Caki2 (cell line): ENCODE measurements at places on chromosomes 4 and X. TPM values are rescaled to one million over a fixed set of nuclear protein-coding genes. Genes with fewer than 3 reads are reported as not detected.

GRCh38 chr4:23234716-23235115 is 542.0 kb downstream of the GBA3 start:
- peak; percentile 17 for DNase-seq

DNA sequence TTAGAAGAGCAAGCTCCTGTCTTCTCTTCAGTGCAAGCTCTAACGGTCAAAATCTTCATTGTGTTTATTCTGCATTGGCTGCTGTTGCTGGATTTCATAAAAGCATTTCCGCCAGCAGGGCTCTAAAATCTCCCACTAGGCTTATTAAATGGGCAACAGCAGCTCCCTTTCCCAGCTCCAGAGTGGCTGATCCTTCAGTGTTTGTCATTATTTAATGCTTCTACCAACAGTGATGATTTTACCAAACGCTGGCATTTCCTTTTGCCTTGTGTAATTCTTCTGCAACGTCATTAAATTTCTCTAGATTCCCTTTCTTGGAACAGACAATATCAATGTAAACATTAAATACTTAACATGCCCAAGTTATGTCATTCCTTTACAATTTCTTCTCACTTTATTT is 20.1 kb downstream of the SLC7A11 start:
- peak; percentile 44 for DNase-seq

DNA sequence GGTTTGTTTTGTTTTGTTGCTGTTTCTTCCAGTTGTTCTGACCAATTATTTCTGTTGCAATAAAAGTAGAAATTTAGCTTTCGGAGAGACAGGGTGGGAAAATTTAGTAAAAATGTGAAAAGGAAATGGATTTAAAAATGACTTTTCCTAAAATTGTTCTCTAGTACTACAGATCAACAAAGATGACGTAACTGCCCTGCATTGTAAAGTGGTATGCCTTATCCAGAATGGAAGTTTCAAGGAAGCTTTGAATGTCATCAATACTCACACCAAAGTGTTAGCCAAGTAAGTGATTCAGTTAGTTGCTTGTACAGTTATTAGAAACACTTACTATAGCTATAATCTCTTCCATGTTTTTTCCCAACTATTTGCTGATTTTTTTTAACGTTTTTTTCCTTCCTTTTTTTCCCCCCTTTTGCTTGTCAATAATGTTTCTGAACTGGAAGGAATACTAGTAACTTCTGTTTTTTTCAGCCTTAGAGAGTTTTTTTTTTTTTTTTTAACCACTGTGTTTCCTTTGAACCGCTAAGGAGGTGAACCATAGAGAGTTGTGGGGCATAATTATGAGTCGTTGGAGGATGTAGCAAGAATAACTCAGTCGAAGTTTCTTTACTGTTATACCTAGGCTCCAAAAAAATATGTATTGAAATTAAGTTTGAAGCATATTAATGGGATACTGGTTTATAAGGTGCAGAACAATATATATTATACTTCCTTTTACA is 2.2 kb downstream of the SRP72 start:
- DNase-seq = no peak

- DNase-seq = no peak
Measured at GRCh38 chr4:79073471-79073870, 134.2 kb upstream of the PAQR3 start.

DNA sequence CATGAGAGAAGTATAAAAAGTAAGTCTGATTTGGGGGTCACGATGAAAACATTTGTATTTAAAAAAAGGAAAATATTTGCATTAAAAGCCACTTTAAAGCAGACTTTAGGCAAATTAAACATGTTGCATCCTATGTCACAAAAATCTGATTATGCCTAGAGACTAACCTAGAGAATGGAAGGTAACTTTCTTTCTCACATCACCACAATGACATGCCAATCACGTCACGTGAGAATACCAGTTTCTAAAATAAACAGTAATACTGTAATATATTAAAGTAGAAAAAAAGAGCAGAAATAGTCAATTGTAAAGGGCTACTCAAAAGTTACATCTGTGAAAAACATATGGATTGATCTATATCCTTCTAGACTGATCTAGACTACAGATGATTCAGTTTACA is 3.3 kb downstream of the CHIC2 start:
- no peak for DNase-seq

DNA sequence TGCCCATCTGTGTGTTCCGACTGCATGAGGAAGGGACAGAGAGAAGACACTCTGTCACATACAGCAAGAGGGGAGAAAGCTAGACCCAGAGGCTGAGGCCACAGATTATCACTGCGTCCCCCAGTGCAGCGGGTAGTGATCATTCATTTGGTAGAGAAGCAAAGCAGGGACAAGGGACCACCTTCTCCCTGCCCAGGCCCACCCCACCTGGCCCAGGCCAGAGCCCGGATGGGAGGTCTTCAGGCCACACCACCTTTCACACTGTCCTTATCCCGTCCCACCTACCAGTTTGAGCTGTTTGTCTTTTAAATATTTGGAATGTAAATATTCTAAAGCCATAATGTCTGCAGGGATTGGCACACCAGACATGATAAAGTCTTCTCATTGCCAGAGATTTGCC is 10.6 kb downstream of the TNIP2 start:
- no peak for DNase-seq

GRCh38 chrX:12379671-12380070 is 241.4 kb downstream of the FRMPD4 start:
- DNase-seq = no peak

DNA sequence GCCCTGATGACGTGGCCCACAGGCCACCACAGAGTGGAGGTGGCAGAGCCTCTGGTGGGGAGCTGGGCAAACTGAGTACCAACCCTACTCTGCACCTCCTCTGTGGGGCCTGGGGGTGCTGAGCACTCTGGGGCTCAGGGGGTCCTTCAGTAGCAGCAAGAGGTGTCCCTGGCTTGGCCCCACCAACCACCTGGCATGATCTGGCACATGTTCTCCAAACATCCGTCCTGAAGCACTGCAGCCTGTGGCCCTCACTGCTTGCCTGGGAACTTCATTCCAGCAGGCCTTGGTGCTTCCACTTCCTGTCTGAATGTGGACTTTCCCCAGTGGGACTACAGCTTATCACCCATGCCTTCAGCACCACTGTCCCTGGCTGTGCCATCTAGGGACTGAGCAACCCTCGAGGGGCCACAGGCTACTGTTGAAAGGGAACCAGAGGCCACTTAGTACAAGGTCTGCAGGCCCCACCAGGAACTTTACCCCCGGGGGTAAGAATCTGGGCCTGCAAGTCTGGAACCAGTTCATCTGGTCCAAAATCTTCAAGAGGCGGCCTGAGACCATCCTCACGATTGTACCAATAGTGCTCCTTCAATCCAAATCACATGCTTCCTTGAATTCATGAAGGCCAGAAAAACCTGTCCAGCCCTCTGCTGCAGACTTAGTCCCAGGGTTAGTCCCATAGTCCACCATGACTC is 13.2 kb downstream of the TNIP2 start:
- DNase-seq = no peak

DNA sequence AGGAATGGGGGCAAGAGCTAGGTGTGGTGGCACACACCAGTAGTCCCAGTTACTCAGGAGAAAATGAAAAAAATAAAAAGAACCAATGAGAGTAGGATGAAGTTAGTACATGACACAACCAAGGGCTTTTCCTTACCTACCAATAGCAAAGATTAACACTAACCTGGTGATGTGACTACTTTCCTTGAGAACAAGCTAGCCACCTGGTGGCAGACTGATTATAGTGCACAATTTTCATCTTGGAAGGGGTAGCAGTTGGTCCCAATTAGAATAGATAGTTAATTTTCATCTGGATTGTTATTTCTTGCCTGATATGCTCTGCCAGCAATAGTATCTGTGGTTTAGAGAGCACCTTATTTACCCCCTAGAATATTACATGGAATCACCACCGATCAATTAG is 1216.8 kb upstream of the PABPC4L start:
- peak; percentile 4 for DNase-seq

DNA sequence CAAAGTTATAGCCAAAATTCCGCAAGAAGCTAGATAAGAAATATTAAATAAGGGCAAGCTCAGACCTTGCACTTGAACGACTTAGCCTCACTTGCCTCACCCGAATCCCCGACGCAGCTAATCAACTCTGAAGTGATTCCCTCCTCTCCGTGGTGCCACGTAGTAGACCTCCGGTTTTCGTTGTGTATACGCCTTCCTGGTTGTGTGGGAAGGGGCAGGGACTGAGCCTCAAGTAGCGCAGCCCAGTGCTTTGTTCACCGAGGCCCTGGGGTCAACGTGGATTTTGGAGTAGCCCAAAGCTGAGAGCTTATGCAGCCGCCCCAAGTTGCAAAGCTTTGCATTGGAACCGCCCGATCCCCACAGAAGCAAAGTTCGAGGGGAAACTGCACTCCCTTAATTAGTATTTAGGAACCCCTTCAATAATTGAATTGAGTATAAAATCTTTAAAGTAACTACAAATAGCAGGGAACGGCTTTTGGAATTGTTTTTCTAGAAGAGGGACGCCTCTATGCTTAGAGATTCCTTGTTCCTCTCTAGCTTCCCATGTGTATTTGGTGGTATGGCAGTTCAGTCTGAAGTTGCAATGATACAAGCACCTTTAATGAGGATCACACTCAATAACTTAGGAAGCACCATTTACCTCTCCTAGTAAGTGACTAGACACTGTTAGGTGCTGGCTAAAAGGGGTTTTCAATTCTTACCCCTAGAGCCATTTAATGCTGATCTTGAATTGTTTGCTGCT is 55.7 kb downstream of the LINC00632 start:
- DNase-seq = peak; percentile 50

DNA sequence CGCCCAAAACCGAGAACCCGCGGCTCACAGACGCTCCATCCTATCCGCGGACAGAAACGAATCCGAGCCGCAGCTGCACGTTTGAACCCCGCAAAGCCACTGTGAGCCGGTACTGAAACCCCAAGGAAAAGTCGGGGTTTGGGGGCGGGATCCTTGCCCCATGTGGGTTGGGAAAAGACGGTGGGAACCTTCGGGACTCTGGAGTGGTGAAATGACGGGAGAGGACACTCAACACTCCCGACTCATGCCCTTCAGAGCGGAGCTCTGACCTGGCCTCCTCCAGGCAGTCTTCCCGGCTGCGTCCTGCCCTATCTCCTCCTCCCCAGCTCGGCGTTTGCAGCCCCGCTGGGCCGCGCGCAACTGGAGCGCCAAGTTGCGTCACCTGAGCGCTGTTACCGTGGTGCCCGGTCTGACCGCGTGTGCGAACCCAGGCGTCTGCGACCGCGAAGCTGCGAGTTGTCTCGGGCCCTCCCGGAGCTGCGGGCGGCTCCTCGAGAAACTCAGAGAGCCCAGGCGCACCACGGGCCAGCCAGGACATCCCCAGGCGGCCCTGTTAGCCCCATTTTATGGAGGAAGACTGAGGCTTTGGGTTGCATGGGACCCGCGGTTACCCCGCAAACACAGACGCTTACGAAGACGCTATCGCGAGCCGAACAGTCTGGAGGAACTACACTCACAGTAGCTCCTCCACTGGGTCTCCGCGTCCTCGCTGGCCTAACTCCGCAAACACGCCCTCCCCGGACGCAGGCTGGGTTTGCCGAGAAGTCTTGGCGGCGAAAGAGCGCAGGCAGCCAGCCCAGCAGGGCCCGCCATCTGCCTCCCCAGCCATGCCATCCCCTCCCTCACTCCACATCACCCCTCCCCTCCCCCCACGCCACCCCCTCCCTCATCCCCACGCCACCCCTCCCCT is 20.3 kb upstream of the HMX1 start:
- DNase-seq = no peak

GRCh38 chrX:68821616-68822015 is 7.2 kb upstream of the EFNB1 start:
- DNase-seq = no peak

GRCh38 chrX:26208012-26208411 is 8.0 kb upstream of the MAGEB5 start:
- DNase-seq = no peak

GRCh38 chr4:81814987-81815541 is 343.4 kb upstream of the RASGEF1B start:
- DNase-seq = no peak

GRCh38 chr4:91434631-91435030 is 869.1 kb upstream of the GRID2 start:
- DNase-seq = no peak

- DNase-seq = no peak
Measured at GRCh38 chr4:144507311-144508101, 138.4 kb upstream of the HHIP start.

GRCh38 chr4:125461676-125462363 is 147.1 kb downstream of the FAT4 start:
- DNase-seq = no peak

DNA sequence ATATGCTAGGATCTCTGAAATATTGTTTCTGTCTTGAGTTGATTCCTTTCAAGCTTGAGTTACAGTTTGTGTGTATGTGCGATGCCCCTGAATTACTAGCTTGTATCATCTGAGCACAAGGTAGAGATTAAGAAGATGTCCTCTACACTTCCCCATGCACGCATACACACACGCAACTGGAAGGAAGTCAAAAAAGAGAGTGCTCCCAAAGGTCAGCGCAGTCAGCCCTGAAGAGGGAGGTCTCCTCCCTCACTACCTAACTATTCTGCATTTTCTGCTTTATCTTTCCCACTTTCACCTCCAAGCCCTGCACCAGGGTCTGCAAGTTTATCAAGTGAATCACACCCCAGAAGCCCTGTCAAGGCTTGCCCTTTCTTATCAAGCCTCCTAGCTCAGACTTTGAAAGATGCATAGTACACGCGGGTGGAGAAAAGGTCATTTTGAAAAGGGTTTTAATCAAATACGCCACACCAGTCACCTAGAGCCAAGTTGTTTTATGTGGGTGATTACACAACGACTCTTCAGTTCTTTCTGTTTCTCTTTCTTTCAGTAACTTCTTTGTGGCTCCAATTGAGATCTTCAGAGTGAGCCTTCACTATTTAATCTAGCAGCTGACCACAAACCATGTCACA is 127.7 kb downstream of the ASB9 start:
- DNase-seq = no peak

DNA sequence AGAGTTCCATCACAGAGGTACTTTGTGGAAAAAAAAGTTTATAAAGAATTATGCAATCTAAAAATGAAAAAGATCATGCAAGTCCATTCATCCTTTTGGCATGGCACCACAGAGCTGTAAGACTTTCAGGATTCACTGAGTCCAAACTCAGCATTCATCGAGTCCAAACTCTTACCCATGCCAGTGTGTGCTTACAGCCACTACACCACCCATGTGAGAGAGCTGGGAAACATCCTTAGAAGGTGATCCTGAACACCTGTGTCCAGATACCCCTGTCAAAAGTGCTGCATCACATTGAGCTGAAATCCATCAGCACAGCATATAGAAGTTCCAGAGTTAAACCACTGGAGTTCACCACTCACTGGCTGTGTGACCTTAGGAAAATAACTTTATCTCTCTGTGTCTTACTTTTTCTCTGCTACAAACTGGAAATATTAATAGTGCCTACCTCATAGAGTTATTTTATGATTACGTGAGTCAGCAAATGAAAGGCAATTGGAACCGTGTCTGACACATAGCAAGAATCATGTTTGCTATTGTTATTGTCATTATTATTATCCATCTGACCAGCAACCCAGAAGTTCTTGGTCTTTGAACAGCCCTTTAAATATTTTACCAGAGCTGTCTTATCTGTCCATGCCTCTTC is 115.0 kb upstream of the FTHL17 start:
- DNase-seq = no peak

Gene SPANXA2
- total RNA-seq = not detected in 2 replicates

Gene UTP3
- 9.5 and 10.9 TPM in 2 replicates for total RNA-seq

Gene SPP1
- 7,203 and 7,403 TPM in 2 replicates for total RNA-seq

Gene GUCY1B1
- total RNA-seq = 33.8 and 35.6 TPM in 2 replicates

Gene TSPAN7
- 0.17 TPM in 1 of 2 replicates, not detected in the other for total RNA-seq

Gene MSANTD1
- not detected in 2 replicates for total RNA-seq

Gene FAM47A
- not detected in 2 replicates for total RNA-seq

Gene HTN1
- 3.4 TPM in 1 of 2 replicates, not detected in the other for total RNA-seq
